Renal pelvis (tissue), 12 donors: ENCODE measurements at places on chromosomes 4 and X. TPM values are rescaled to one million over a fixed set of nuclear protein-coding genes. Genes with fewer than 3 reads are reported as not detected.

EVC2 gene
- polyA plus RNA-seq = 9.4 TPM

CCDC110 gene
- 2.4 TPM for polyA plus RNA-seq

HS3ST1 gene
- polyA plus RNA-seq = 1.4 TPM

CT83 gene
- not detected for polyA plus RNA-seq

USP53 gene
- polyA plus RNA-seq = 35.1 TPM

IBSP gene
- not detected for polyA plus RNA-seq

SPANXB1 gene
- not detected for polyA plus RNA-seq

PAGE1 gene
- not detected for polyA plus RNA-seq

DCAF12L2 gene
- polyA plus RNA-seq = 2.4 TPM

SERTM2 gene
- 0.05 TPM for polyA plus RNA-seq

DNA sequence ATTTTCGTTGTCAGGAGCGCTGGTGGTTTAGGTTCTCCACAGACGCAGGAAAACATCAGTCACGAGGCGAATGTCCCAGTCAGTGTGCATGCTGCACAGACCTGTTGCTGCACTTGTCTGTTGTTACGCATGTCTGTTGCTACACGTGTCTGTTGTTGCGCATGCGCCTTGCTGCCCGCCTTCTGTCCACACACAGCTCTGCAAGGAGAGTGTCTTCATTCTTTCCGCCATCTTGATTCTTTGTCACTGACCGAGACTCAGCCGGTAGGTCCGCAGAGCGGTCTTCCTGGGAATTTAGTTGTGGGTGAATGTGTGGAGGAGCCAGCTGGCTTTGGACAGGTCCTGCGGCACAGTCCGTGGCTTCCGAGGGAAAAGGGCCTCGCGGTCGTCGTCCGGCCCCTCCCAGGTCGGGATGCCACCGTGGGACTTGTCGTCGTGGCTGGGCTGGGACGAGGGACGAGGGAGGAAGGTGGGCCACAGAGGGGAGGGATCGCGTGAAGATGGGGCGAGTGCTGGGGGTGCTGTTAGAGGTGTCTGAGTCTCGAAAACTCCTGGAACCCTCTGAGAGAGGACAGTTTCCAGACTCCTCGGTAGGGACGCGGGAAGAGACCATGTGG lies at the start of gene PAGE2B:
Gene PAGE2B (plus strand): TSS at position 180 of the 617 bp plus-strand sequence. CDS start 1,012 bp downstream, outside the sequence.
- no peak for DNase-seq

DNA sequence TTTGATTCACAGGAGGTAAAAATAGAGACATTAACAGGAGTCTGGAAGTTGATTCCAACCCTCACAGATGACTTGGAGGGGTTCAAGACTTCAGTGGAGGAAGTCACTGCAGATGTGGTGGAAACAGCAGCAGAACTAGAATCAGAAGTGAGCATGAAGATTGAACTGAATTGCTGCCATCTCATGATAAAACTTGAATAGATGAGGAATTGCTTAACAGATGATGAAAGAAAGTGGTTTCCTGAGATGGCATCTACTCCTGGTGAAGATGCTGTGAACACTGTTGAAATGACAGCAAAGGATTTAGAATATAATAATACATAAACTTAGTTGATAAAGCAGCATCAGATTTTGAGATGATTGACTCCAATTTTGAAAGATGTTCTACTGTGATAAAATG lies 76.5 kb downstream of the RELL1 start:
- no peak for DNase-seq

DNA sequence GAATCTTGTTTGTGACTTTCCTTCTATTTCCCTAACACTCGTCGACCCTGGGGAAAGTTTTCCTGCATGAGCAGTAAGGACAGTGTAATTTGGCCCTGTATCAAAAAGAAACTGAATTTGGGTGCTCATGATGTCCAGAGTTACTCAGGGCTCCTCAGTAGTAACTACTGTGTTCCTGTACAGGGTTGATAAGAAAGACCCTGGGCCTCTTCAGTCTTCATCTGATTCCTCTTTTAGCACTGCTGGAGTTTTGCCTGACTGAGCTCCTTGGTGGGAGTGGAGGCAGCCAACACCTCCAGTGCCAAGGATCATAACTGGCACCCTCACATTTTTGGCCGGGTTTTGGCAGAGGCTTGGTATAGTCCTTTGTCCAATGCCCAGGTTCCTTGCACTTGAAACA lies 7.1 kb upstream of the AREG start:
- no peak for DNase-seq

DNA sequence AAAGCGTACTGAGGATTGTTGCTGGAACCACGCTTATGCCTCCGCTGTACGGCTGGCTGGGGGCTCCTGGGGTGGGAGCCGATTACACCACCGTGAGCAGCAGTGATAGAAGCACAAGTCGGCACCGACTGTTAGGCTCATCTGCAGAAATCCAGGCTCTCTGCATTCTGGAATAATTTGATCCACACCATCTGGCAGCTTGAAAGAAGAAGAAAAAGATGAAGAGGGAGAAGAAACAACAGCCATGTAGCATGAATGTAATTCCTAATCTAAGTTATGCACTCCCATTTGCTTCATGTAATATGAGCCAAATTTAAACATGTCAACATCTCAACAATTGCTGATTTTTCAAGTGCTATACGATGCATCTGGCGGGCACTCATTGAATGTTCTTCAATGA lies 84.6 kb upstream of the DHX15 start:
- no peak for DNase-seq

- no peak for DNase-seq
These were observed 18.3 kb upstream of the HERC3 start for GRCh38 chr4:88573995-88574394.

DNA sequence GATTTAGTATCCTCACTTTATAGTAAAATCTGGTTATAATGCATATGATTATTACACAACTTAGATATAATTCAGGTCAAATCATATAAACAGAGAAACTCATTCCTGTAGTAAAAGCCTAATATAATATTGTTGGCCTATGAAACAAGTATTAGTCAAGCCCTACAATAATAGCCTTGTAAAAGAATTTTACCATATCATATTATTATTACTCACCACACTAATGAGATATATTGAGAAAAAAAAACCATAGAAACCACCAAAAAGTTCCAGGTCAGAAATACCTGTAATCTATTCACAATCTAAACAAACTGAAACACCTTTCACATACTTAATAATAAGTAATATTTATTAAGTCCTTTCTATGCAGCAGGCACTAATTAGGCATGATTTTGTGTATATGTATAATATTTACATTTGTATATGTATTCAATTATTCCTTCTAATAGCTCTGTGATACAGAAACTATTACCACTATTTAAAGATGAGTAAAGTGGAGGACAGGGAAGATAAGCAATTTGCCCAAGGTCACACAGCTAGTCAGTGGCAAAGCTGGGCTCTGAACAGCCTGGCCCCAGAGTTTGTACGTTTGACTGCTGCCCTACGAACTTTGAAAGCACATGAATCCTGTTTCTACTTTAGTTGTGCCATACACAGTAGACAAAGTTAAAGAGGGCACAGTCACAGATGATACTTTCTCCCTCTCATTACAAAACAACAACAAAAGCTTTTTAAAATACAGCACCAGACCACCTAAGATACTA lies 9.0 kb downstream of the ZNF827 start:
- no peak for DNase-seq

DNA sequence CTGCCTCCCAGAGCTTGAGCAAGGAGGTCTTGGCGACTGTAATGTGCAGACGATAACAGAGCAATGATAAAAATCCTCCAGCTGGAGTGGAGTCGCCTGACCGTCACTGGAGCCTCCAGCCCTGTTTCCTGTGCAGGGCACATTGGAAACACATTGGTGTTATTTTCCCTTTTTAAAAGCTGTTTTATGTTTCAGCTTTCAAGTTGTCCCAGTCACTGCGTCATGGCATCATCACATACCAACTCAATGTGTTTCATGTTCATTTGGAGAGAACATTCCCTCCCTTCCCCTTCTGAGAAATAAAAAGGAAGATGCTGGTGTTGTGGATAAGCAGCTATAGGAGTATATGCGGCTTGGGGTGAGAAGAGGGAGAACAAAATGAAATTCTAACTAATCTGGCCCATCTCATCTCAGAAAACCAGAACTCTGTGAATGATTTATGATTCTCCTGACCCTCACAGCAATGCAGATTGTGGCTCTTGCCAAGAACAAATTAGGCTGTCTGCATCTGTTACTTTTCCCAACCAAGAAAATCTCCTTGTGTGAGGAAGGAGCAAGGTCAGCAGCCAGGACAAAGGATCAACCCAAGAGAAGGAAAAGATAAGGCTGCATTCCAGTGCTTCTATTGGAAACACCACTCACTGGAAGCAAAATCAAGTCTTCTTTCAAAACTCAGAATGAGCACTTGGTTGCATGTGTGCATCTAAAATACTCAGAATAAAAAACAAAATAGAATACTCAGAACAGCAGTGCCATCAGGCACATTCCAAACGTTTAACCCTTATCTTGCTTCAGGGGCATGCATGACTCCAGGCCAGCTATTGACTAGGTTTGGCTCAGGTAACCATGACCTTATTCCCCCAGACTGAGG lies 134.4 kb downstream of the RASL11B start:
- DNase-seq = peak; percentile 77

DNA sequence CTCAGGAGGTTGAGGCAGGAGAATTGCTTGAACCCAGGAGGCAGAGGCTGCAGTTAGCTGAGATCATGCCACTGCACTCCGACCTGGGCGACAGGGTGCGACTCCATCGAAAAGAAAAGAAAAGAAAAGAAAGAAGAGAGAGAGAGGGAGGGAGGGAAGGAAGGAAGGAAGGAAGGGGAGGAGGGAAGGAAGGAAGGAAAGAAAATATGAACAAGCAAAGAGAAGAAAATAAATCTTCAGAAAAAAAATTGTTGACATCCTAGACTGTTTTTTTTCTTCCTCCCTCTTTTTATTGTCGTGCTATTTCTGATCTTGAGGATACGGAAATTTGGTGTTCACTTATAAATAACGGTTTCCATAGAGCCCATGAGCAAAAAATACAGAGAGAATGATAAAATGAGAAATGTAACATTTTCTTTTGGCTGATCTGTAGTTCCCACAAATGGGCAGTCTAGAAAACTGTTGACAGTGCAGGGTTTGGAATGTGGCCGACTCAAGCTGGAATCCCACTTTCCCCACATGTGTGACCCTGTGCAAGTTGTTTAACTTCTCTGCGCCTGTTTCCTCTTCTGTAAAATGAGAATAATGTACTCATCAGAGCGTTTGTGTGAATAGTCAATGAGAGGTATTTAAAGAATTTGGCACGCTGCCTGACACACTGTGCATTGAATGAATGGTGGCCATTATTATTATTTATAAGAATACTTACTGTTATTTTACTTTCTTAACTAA lies 19.4 kb downstream of the SORBS2 start:
- DNase-seq = peak; percentile 51

DNA sequence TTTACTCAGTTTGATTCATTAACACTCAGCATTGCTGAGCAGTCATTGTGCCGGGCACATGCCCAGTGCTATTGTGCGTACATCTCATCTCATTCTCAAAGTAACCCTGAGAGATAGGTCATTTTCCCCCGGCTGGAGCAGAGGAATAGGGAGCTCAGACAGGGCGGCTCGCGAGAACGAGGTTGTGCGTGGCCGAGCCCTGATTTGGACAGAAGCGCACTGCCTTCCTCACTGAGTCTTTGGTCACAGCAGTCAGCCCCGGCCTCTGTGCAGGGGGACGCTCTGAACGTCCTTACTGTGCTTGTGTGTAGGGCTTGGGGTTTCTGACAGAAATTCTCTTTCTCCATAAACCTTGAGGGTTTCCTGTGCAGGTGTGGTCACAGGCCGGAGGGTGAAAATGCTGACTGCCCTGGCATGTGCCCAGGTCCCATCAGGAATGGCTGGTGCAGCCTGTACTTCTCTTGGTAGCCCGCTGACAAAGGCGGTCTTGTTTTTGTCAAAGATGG lies 39.5 kb downstream of the NOP14 start:
- DNase-seq = no peak

DNA sequence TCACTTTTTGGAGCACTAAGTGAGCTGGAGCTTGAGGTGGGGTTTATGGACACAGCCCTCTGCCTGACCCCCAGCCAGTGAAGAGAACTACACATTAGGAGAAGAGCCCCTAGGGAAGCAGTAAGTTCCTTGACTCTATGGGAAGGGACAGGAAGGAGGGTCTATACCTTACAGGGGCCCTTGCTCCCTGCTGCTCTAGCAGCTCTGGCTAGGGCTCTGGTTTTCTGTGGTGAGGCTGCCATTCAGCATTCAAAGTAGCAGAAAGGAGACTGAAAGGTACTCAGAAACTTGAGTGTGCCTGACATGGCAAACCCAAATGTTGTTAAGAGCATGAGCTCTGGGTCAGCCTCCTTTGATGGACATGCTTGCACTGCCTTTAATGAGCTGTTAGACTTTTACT lies 144.0 kb upstream of the KIT start:
- no peak for DNase-seq

GRCh38 chrX:154546354-154547244 lies at the start of gene G6PD:
Gene G6PD, minus strand, starts transcription at chrX:154546846. Its CDS starts 691 bp downstream, at chrX:154546155.
- DNase-seq = peak; percentile 42

- no peak for DNase-seq
These were observed 71.8 kb downstream of the LARP7 start for GRCh38 chr4:112708772-112709171.

DNA sequence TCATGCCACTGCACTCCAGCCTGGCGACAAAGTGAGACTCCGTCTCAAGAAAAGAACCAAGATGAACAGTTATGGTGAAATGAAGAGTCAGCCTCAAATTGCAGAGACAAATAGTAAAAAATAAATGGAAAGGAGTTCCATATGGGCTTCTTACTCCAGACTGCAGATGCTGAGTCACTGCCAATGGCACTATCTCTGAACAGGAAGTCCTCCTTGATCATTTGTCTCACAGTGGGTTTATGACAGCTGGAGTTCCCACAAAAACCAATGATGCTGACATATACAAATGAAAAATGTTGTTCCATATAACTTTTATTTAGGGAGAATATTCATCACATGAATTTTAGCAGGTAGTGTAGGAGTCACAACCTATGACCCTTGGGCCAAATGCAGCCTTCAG lies 631.6 kb downstream of the PCDH18 start:
- no peak for DNase-seq

GRCh38 chrX:105120463-105120862 lies 100.0 kb downstream of the TEX13A start:
- DNase-seq = peak; percentile 20

GRCh38 chr4:107740381-107740780 lies 20.3 kb upstream of the PAPSS1 start:
- no peak for DNase-seq

DNA sequence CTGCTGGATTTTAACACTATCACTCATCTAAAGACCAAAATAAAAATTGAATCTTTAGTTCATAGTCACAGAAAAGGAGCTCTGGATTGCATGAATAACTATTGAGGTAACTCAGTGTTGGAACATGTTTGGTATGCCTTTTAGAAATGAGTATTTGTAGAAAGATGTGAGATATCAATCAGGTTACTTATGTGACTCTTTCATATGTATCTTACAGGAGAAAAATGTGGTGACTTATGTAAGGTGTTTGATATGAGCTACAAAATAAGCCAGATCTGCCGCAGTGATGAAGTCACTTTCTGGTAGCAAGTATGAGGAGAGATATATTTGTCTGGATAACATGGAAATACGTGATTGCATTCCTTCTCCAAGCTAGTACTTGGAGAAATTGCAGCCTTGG lies 1653.3 kb upstream of the PCDH7 start:
- DNase-seq = no peak

GRCh38 chrX:32448320-32448719 lies 763.0 kb downstream of the DMD start:
- no peak for DNase-seq

DNA sequence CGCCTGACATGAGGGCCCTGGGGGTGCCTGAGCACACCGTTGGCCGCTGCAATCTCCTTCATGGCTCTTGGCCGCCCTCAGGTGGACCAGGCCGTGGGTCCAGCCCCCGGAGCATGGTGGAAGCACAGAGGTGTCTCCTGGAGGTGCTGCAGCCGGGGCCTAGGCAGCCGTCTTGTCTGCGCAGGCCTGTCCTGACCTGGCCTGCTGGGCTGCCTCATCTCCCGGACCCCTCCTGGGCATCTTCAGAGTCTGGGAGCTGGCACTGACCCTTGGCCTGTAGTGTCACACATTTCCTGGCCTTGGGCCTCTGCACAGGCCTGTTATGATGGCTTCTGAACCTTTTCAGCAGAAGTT lies 20.9 kb downstream of the UVSSA start:
- DNase-seq = no peak
